Stomach (tissue), 19 donors: ENCODE measurements at places on chromosomes 2 and 18. TPM values are rescaled to one million over a fixed set of nuclear protein-coding genes. Genes with fewer than 3 reads are reported as not detected.

DNA sequence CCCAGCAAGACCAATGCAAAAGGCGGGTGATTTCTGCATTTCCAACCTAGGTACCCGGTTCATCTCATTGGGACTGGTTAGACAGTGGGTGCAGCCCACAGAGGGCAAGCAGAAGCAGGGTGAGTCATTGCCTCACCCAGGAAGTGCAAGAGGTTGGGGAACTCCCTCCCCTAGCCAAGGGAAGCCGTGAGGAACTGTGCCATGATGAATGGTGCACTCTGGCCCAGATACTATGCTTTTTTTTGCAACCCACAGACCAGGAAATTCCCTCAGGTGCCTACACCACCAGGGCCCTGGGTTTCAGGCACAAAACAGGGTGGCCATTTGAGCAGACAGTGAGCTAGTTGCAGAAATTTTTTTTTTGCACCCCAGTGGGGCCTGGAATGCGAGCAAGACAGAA is 662.6 kb upstream of the ACVR2A start:
- DNase-seq = peak; percentile 58
- H3K36me3 ChIP-seq = no peaks in the 10 kb centered on the region
- no peaks in the 10 kb centered on the region for H3K27me3 ChIP-seq
- H3K27ac ChIP-seq = peak overlapping the region; percentile 72
- H3K4me1 ChIP-seq = no peaks in the 10 kb centered on the region

Gene ATP8B1
- total RNA-seq = 189 TPM

DNA sequence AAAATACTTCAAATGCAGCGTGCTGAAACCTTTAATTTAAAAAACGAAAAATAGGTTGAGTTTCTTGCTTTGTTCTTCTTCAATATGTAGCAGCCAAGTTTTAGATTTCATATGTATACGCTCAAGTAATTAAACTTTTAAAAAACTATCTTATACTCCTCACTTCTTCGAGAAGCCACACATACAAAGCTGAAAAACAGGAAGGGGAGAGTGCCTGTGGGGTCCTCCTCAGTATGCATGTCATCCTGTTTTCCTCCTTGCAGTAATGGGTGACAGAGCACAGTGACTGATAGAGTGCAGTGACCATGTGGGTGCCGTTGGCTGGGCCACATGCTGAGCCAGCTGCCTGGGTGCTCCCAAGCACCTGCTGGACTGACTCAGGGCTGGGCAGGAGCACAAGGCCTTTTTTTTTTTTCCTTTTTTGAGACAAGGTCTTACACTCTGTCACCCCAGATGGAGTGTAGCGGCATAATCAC is 33.3 kb downstream of the UXS1 start:
- DNase-seq = peak; percentile 51
- H3K27me3 ChIP-seq = no peaks in the 10 kb centered on the region
- peaks cover 14% of the 10 kb centered on the region for H3K4me1 ChIP-seq
- H3K27ac ChIP-seq = peak overlapping the region; percentile 64
- H3K4me3 ChIP-seq = no peak overlapping the region

GRCh38 chr2:219304223-219304622 is 5.0 kb downstream of the PTPRN start:
- H3K27me3 ChIP-seq = peaks cover 87% of the 10 kb centered on the region
- no peak overlapping the region for H3K27ac ChIP-seq
- H3K4me3 ChIP-seq = no peak overlapping the region
- peaks cover 12% of the 10 kb centered on the region for H3K4me1 ChIP-seq

DNA sequence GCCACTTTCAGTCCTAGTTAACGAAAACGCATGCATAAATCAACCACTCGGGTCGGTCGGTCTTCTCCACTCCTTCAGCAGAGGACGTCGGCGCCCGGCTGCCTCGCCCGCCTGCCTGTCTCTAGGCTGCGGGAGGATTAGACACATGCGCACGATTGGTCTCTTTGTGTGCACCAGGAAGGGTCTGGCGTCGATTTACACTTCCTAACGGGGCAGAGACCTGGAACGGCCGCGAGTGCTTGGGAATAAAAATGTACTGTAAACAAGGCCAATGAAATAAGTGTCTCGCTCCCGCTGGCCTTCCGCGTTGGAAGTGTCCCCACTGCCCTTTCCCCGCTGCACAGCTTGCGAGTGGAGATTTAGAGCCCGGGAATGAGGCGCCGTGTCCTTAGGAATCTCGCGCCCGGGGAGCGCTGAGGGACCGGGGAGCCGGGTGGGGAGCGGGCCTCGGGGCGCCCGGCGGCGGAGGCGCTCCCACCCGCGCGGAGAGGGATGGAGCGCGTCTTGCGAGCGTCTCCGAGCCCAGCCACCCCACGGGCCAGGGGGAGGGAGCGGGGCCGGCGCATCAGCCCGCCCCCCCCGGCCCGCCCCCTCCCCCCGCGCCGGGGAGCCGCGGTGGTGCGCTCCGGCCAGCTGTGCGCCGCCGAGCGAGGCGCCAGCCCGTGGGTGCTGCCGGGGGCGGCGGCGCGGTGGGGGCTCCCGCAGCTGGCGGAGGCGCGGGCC is at the start of gene DOK6:
TSS of gene DOK6 (plus strand) at position 636 of the 723 bp plus-strand sequence.
- peak within 1 kb of the TSS; percentile 28 for H3K27ac ChIP-seq
- peaks cover 44% of the 10 kb centered on the region for H3K27me3 ChIP-seq
- H3K4me1 ChIP-seq = peaks cover 20% of the 10 kb centered on the region
- DNase-seq = peak; percentile 84

Gene ANKRD44
- total RNA-seq = 58.4 TPM

DNA sequence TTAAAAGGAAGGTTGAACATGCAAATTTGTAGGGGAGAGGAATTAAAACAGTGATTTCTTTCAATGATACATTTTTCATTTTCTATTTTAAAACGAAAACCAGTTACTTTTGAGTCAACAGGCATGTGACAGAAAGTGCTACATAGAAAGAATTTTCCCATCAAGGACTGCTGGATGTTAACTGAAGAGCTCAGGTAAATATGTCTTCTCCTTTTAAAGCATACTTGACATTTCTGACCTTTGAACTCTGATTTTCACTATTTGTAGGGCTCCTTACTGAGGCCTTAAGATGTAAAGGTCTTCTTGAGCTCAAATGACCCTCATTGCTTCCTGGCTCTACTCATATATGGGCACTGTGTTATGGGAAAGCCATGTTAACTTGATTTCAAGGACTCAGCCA is 32.4 kb downstream of the FIGN start:
- DNase-seq = no peak
- no peak overlapping the region for H3K27ac ChIP-seq
- no peaks in the 10 kb centered on the region for H3K36me3 ChIP-seq
- H3K4me1 ChIP-seq = no peaks in the 10 kb centered on the region
- no peaks in the 10 kb centered on the region for H3K27me3 ChIP-seq

DNA sequence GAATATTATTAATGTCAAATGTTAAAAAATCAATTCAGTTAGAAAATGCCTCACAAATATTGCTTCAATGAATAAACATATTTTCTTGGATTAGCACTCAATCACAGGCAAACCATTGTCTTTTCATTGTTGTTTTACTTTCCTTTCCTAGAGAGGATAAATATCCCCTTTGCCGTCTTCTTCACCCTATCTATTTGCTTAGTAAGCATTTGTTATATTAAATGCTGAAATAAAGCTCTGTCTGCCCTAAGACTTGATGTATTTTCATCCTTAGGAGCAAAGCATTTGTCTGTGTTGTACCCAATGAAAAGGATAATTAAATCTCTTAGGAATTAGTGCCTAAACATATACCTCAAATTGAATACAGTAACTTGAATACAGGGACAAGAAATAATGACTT is 1071.2 kb upstream of the GYPC start:
- H3K27ac ChIP-seq = no peak overlapping the region
- no peaks in the 10 kb centered on the region for H3K4me1 ChIP-seq
- no peak for DNase-seq
- H3K36me3 ChIP-seq = no peaks in the 10 kb centered on the region

DNA sequence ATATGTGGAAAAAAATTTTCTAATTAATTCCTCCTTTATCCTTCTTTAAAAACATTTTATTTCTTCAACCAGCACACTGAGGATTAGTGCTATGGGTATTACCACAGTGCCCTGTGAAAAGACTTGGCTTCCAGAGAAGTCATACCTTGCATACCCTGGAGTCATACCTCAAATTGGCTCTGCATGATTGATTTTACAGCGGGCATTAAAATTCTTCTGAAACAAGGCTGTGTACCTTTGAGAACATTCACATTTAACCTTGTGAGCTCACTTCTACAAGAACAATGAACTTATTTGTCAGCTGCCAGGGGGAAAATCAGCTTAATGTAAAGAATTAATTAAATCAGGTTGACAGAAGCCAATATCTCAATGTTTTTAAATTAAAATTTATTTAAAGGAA is 44.6 kb downstream of the SLC35F5 start:
- no peak for DNase-seq
- no peak overlapping the region for H3K27ac ChIP-seq
- peaks cover 9% of the 10 kb centered on the region for H3K4me1 ChIP-seq
- H3K4me3 ChIP-seq = no peak overlapping the region

DNA sequence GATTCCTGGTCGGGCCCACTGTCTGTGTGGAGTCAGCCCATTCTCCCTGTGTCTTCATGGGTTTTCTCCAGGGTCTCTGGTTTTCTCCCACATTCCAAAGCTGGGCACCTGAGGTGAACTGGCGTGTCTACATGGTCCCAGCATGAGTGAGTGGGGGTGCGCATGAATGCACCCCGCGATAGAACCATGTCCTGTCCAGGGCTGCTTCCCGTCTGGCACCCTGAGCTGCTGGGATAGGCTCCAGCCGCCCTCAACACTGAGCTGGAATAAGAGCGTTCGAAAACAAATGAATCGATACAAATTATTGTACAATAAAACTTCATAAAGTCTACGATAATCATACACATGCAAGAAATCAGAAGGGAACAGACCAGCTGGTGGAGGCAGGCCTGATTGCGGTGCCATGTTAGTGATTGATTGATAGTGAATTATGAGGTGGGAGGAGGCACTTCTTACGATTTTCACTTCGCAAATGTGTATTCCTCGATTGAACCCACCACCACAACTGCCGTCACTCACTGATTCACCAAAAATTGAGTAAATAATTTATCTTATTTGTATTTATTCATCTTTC is 186.6 kb downstream of the MGAT5 start:
- H3K4me3 ChIP-seq = no peak overlapping the region
- DNase-seq = no peak
- H3K27ac ChIP-seq = no peak overlapping the region

Gene PDE11A
- 0.43 TPM for total RNA-seq

Gene FAM237A
- not detected for total RNA-seq

GRCh38 chr18:63314062-63314790 is 5.3 kb downstream of the BCL2 start:
- H3K27me3 ChIP-seq = no peaks in the 10 kb centered on the region
- H3K27ac ChIP-seq = peak overlapping the region; percentile 50
- H3K4me1 ChIP-seq = peaks cover 45% of the 10 kb centered on the region
- no peak overlapping the region for H3K4me3 ChIP-seq
- no peak for DNase-seq

- H3K36me3 ChIP-seq = peaks cover 11% of the 10 kb centered on the region
- H3K4me1 ChIP-seq = no peaks in the 10 kb centered on the region
- no peak for DNase-seq
- no peaks in the 10 kb centered on the region for H3K27me3 ChIP-seq
- no peak overlapping the region for H3K4me3 ChIP-seq
These were observed 93.4 kb downstream of the SLC25A12 start for GRCh38 chr2:171800639-171801038.

Gene VWA3B
- total RNA-seq = not detected

Gene MRO
- 0.45 TPM for total RNA-seq

- H3K4me1 ChIP-seq = peaks cover 20% of the 10 kb centered on the region
- H3K36me3 ChIP-seq = no peaks in the 10 kb centered on the region
- DNase-seq = no peak
- H3K27me3 ChIP-seq = no peaks in the 10 kb centered on the region
- H3K4me3 ChIP-seq = no peak overlapping the region
These were observed 2.9 kb upstream of the CASP10 start for GRCh38 chr2:201180010-201180409.

GRCh38 chr18:54825601-54826344 is 2.5 kb upstream of the RAB27B start:
- no peak for DNase-seq
- peaks cover 15% of the 10 kb centered on the region for H3K4me1 ChIP-seq
- H3K27ac ChIP-seq = no peak overlapping the region
- H3K27me3 ChIP-seq = no peaks in the 10 kb centered on the region

Gene CCDC74A
- total RNA-seq = 0.45 TPM

GRCh38 chr2:126863336-126864015 is 35.2 kb upstream of the TEX51 start:
- H3K27me3 ChIP-seq = no peaks in the 10 kb centered on the region
- H3K4me3 ChIP-seq = no peak overlapping the region
- DNase-seq = no peak
- H3K27ac ChIP-seq = no peak overlapping the region
- H3K36me3 ChIP-seq = no peaks in the 10 kb centered on the region

- H3K4me3 ChIP-seq = peak overlapping the region; percentile 23
- peak overlapping the region; percentile 67 for H3K27ac ChIP-seq
- no peaks in the 10 kb centered on the region for H3K36me3 ChIP-seq
- H3K27me3 ChIP-seq = no peaks in the 10 kb centered on the region
- DNase-seq = no peak
These were observed 1.5 kb downstream of the ARHGAP25 start for GRCh38 chr2:68736086-68736485.

DNA sequence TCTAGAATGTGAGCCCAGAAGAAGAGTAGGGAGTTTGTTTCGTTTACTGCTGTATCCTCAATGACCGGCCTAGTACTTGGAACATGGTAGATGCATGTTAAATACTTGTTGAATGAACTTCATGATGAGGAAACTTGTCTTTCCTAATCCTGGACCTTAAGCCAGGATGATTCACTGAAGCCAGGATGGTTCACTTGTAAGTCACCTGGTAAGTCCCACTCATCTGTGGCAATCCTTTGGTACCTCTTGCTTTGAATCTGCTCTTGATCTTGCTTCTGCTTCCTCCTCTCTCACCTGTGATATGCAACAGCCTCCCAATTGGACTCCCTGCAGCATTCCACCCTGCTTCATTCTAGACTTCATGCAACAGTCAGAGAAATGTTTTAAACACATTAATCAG is 43.6 kb downstream of the QPCT start:
- H3K36me3 ChIP-seq = no peaks in the 10 kb centered on the region
- H3K4me3 ChIP-seq = no peak overlapping the region
- H3K27me3 ChIP-seq = no peaks in the 10 kb centered on the region
- no peak overlapping the region for H3K27ac ChIP-seq
- no peak for DNase-seq
- H3K4me1 ChIP-seq = peaks cover 9% of the 10 kb centered on the region

Gene KCNG2
- not detected for total RNA-seq

- no peaks in the 10 kb centered on the region for H3K27me3 ChIP-seq
- peaks cover 15% of the 10 kb centered on the region for H3K36me3 ChIP-seq
- no peak overlapping the region for H3K27ac ChIP-seq
- no peak for DNase-seq
These were observed 30.3 kb downstream of the ZC3H15 start for GRCh38 chr2:186516396-186516795.

Gene RFTN2
- total RNA-seq = 0.45 TPM

Gene PLGLB2
- not detected for total RNA-seq
